ENCODE measurements at places on chromosomes 7 and 10.

- no peak for DNase-seq
Measured at GRCh38 chr7:107712896-107713295, 31.0 kb upstream of the CBLL1 start.

- no peak for DNase-seq
Measured at GRCh38 chr7:134826105-134826504, 46.7 kb downstream of the CALD1 start.

GRCh38 chr7:150346922-150347321 is 5.5 kb upstream of the RARRES2 start:
- DNase-seq, result no peak

- DNase-seq, result no peak
Measured at GRCh38 chr7:10128748-10129147, 844.9 kb upstream of the PHF14 start.

DNA sequence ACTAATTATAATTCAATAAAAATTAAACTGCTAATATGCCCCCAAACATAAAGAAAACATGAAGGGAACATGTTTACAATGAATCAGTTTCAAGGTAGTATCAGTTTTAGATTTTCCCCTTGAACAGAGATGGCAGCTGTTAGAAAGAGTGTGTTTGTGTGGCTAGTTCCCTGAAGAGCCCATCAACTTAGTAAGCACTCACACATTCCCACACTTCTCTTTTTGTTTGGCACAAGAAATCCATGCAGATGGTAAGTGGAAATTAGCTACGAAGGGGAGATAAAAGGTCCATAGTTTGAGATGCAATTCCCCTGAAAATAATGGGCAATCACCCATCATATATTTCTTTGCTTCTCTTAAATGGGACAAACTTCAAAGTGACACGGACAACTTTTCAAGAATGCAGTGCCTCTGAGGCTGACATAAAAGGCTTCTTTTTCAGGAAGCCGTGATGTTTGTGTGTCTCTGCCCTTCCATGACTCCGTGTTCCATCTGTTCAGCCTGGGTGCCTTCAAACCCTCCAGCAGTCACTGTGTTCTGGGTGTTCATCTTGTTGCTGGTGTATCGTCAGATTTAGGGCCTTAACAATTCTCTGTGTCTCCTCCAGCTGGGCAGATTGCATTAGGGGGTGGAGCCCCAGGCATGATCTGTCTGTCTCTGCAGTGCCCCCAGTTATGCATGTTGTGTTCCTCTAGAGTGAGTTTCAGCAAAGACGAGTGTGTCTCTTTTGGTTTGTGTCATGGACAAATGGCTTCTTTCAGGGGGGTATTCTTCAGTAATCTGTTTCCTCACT is 259.5 kb upstream of the NPY start:
- DNase-seq, result no peak

DNA sequence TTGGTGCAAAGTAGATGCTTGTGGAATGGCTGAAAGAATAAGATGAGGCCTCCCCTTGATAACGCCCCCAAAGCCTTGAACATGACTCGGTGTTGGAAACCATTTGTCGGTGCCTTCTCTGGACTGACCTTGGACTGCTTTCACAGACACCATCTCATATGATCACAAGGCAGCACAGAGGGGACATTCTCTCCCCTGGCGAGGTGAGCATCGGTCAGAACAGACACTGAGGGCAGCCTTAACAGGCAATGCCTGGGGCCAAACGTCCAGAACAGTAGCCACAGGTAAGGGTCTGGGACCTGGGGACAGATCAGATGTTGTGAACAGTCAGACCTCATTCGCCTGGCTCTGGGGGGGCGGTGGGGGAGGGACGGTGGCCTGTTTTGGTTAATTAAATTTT is 2.8 kb upstream of the TRRAP start:
- DNase-seq, result peak; percentile 12
